Ovary (tissue), 10 donors: ENCODE measurements at places on chromosomes 6 and 20. TPM values are rescaled to one million over a fixed set of nuclear protein-coding genes. Genes with fewer than 3 reads are reported as not detected.

PLA2G7 gene
- 1.6 TPM for total RNA-seq

HLA-DQB1 gene
- 0.36 TPM for total RNA-seq

EYS gene
- total RNA-seq = not detected

TEAD3 gene
- total RNA-seq = 35.6 TPM

MATN4 gene
- not detected for total RNA-seq

PACSIN1 gene
- total RNA-seq = 0.46 TPM

DNA sequence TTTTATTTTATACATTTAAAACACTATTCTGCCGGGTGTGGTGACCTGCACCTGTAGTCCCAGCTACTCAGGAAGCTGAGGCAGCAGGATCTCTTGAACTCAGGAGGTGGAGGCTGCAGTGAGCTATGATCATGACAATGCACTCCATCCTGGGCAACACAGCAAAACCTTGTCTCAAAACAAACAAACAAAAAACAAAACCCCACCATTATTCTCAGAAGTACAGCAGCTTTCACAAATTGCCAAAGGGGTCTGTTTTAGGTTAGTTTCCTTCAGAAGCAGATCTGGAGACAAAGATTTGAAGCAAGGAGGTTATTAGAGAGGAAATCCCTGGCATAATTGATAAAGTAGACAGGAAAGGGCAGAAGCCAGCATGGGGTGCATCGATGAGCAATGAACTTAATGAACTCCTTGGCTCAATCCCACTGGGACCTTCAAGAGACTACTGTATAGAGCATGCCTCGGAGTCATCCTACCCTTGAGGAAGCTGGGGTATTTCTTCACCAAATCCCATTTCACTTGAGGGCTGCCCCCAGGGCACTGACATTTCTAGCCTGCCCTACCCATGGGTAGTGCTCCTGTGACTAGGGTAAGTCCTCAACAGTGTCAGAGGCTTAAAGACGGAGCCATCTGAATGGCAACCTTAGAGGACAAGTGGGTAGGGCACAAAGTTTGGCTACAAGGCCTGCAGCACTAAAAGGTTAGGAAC, 43.2 kb upstream of the DDR1 start:
- DNase-seq = no peak
- H3K27me3 ChIP-seq = no peaks in the 10 kb centered on the region
- H3K4me1 ChIP-seq = peaks cover 18% of the 10 kb centered on the region
- H3K36me3 ChIP-seq = no peaks in the 10 kb centered on the region
- H3K27ac ChIP-seq = no peak overlapping the region
- no peak overlapping the region for H3K4me3 ChIP-seq

- no peak for DNase-seq
- no peak overlapping the region for H3K4me3 ChIP-seq
- peaks cover 3% of the 10 kb centered on the region for H3K4me1 ChIP-seq
- H3K36me3 ChIP-seq = no peaks in the 10 kb centered on the region
- H3K27me3 ChIP-seq = no peaks in the 10 kb centered on the region
Observed at GRCh38 chr20:25378189-25378883, 12.3 kb downstream of the ABHD12 start.

DNA sequence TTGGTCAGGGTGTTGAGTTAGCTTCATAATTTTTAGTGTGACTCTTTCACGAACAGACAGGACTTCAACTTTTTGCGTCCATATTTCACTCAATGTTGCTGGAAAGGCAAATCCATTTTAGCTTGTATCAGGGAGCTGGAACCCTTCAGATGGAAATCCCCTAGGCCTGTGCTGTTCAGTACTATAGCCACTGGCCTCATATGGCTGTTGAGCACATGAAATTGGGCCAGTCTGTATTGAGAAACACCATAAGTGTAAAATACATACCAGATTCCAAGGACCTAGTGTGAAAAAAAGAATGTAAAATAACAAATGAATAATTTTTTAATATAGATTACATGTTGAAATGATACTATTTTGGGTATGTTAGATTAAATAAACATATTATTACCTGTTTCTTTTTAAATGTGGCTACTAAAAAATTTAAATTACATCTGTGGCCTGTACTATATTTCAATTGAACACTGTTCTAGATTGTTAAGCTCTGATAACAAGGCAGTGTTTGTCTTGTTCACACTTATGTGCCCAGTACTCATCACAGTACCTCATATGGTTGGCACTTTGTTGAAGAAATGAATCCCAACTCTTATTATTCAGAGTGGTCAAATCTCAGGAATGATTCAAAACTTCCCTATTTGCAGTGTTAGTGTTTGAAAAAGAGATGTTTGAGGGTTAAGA, 34.3 kb downstream of the CTNNBL1 start:
- H3K4me1 ChIP-seq = no peaks in the 10 kb centered on the region
- no peak overlapping the region for H3K4me3 ChIP-seq
- H3K27me3 ChIP-seq = no peaks in the 10 kb centered on the region
- no peak for DNase-seq

DNA sequence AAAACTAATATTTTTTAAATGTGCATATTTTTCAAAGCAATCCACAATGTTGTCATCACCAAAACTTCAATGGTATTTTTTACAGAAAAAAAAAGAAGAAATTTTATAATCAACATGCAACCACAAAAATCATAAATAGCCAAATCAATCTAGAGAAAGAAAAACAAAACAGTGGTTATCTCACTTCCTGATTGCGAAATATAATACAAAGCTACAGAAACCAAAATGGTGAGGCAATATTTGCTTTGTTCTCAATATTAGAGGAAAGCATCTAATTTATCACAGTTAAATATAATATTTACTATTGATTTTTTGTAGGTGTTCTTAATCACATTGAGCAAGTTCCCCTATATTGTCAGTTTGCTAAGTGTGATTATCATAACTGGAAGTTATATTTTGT, 720.7 kb upstream of the ADGRB3 start:
- no peak for DNase-seq
- no peaks in the 10 kb centered on the region for H3K4me1 ChIP-seq
- H3K4me3 ChIP-seq = no peak overlapping the region
- H3K36me3 ChIP-seq = no peaks in the 10 kb centered on the region
- no peak overlapping the region for H3K27ac ChIP-seq

- DNase-seq = no peak
- H3K27ac ChIP-seq = no peak overlapping the region
- no peaks in the 10 kb centered on the region for H3K4me1 ChIP-seq
- no peak overlapping the region for H3K4me3 ChIP-seq
- H3K27me3 ChIP-seq = no peaks in the 10 kb centered on the region
Observed at GRCh38 chr20:47672166-47672565, 113.1 kb downstream of the SULF2 start.

DNA sequence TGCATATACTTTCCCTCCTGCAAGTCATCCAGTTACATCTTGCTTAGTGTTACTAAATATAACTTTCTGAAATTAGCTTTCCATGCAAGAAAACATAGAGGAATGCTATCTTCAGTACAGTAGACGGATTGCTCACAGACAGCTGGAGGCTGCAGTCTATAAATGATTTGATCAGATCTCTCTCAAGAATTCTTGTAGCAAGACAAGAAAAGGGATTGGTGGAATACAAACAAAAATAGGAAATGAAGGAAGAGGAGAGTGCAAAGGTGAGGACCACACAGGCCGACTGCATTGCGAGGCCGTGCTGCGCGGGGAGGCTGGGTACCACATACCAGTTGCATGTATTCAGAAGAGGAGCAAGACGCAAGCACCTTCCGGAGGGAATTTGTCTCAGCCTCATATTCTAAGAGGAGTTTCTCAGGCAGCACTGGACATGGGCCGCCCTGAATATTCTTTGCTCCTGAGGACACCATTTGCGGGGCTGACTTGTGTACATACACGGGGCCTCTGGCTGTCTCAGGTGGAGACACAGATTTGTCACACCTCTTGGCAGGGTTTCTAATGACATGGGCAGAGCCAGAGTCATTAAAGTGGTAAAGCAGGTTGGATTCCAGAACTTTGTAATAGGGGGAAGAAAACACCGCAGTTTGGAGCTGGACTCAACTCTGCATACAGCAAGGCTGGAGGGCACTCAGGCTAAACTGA, 22.7 kb upstream of the KIF25 start:
- H3K27ac ChIP-seq = no peak overlapping the region
- no peak overlapping the region for H3K4me3 ChIP-seq
- H3K27me3 ChIP-seq = no peaks in the 10 kb centered on the region
- no peaks in the 10 kb centered on the region for H3K36me3 ChIP-seq
- DNase-seq = no peak
- H3K4me1 ChIP-seq = peaks cover 2% of the 10 kb centered on the region

- H3K27me3 ChIP-seq = no peaks in the 10 kb centered on the region
- H3K4me1 ChIP-seq = no peaks in the 10 kb centered on the region
- no peaks in the 10 kb centered on the region for H3K36me3 ChIP-seq
- no peak overlapping the region for H3K4me3 ChIP-seq
Observed at GRCh38 chr6:128821116-128821515, 61.8 kb upstream of the LAMA2 start.

DNA sequence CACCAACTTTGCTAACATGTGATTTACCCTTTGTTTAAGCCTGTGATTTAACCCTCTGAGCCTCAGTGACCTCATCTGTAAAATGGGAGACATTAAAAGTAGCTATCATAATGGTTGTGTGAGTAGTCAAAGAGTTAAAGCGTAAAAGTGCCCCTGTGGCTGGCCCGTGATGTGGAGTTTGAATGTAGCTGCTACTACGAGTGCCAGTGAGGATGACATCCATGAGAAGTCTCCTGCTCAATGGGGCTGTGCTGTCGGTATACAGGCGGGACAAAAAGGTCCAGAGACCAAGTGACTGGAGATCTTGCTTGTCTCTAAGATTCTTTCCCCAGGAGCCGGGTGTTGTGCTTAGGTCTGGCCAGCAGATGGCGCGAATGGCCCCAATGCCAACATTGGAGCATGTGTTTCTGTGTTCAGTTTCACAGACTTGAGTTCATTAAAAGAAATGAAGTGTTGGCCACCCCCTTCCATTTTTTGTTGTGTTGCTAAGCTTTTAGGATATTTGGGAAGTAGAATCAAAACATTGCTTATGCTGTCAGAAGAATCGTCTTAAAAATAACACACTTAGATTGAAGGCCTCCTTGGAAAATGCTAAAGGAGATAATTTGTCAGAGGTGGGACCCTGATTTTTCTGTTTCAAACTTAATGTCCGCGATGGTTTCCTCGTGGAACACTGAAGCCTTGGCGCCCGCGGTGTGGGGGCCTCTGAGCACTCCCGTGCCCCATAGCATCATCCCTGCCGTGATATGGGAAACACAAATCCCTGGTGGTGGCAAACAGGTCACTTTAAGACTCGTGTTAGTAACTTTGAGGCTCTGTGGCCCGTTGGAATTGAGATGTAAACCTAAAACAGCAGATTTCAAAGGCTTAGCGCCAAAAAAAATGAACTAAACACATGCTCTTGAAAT, 9.3 kb upstream of the RBM38 start:
- no peak overlapping the region for H3K27ac ChIP-seq
- H3K4me3 ChIP-seq = no peak overlapping the region
- peak; percentile 91 for DNase-seq

GRCh38 chr20:19992996-19993908, 23.9 kb upstream of the NAA20 start:
- H3K4me3 ChIP-seq = no peak overlapping the region
- H3K36me3 ChIP-seq = no peaks in the 10 kb centered on the region
- DNase-seq = peak; percentile 47
- H3K4me1 ChIP-seq = peaks cover 7% of the 10 kb centered on the region
- H3K27ac ChIP-seq = peak overlapping the region; percentile 63

DNA sequence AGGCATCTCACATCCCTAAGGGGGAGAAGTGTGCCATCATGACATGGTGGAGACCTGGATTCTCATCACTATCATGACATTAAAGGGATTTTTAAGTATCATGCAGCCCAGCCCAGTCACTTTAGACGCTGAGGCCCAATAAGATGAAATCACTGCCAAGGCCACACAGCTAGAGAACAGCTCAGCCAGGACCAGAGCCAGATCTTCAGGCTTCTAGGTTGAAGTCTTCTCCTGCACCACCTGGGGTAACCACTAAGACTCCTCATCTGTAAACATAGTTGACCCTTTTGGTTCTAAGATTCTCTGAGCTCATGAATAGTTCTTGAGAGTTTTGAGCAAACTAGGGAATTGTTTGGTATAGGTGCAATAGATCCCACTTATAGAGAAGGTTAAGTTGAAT, 125.1 kb downstream of the TCP11 start:
- DNase-seq = no peak
- peak overlapping the region; percentile 72 for H3K27ac ChIP-seq
- H3K4me3 ChIP-seq = no peak overlapping the region
- H3K27me3 ChIP-seq = no peaks in the 10 kb centered on the region
- no peaks in the 10 kb centered on the region for H3K36me3 ChIP-seq
- peaks cover 19% of the 10 kb centered on the region for H3K4me1 ChIP-seq

DNA sequence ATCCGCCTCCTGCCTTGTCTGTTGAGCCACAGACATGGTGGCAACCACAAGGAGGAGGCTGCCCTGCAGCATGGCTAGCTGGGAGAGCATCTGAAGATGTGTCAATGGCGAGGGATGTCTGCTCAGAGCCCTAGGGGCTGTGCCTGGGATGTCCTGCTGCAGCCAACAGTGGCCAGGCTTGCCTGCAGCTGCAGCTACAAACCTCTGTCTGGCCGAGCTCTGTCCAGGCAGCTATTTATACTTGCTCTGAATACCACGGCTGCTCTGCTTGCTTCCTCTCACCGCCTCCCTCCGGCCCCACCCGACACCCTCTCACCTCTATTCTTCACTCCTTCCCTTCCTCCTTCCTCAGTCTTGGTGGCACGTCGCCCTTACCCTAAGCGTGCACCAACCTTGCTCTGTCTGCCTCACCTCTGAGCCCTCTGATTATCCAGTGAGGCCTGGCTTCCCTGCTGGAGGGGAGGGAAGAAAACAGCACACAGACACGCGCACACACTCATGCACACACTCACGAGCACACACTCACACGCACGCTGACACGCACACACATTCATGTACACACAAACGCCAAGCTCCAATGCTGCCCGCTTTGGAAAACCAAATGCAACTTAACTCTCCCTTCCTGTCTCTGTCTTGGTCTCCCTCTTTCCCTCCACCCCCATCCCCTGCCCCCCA, at the start of gene ANGPT4:
Gene ANGPT4, minus strand, starts transcription at position 210 of the 675 bp plus-strand sequence. Its CDS starts 120 bp downstream, at position 90.
- H3K27me3 ChIP-seq = no peaks in the 10 kb centered on the region
- no peaks in the 10 kb centered on the region for H3K36me3 ChIP-seq
- DNase-seq = no peak
- H3K4me1 ChIP-seq = peaks cover 24% of the 10 kb centered on the region
- no peak within 1 kb of the TSS for H3K27ac ChIP-seq

- peak overlapping the region; percentile 47 for H3K4me3 ChIP-seq
- no peaks in the 10 kb centered on the region for H3K27me3 ChIP-seq
- peaks cover 1% of the 10 kb centered on the region for H3K4me1 ChIP-seq
Observed at GRCh38 chr20:63102721-63103375, 96.1 kb upstream of the BHLHE23 start.

- no peaks in the 10 kb centered on the region for H3K4me1 ChIP-seq
- DNase-seq = no peak
- no peak overlapping the region for H3K27ac ChIP-seq
- no peaks in the 10 kb centered on the region for H3K27me3 ChIP-seq
- H3K36me3 ChIP-seq = no peaks in the 10 kb centered on the region
Observed at GRCh38 chr20:42678895-42679294, 510.8 kb downstream of the PTPRT start.

- no peaks in the 10 kb centered on the region for H3K27me3 ChIP-seq
- H3K4me1 ChIP-seq = no peaks in the 10 kb centered on the region
- no peaks in the 10 kb centered on the region for H3K36me3 ChIP-seq
Observed at GRCh38 chr6:141307309-141307998, 825.3 kb upstream of the GJE1 start.

- H3K27ac ChIP-seq = no peak overlapping the region
Observed at GRCh38 chr20:38161412-38161774, 3.7 kb downstream of the TGM2 start.

GRCh38 chr6:89731924-89732567, 87.5 kb downstream of the MDN1 start:
- DNase-seq = no peak
- H3K36me3 ChIP-seq = no peaks in the 10 kb centered on the region
- H3K27ac ChIP-seq = no peak overlapping the region
- H3K4me3 ChIP-seq = no peak overlapping the region
- no peaks in the 10 kb centered on the region for H3K4me1 ChIP-seq

GRCh38 chr6:147624946-147625515, 116.5 kb downstream of the SAMD5 start:
- H3K27me3 ChIP-seq = no peaks in the 10 kb centered on the region
- DNase-seq = no peak
- no peaks in the 10 kb centered on the region for H3K4me1 ChIP-seq
- H3K4me3 ChIP-seq = no peak overlapping the region
